ENCODE measurements at places on chromosomes 5 and 9.

DNA sequence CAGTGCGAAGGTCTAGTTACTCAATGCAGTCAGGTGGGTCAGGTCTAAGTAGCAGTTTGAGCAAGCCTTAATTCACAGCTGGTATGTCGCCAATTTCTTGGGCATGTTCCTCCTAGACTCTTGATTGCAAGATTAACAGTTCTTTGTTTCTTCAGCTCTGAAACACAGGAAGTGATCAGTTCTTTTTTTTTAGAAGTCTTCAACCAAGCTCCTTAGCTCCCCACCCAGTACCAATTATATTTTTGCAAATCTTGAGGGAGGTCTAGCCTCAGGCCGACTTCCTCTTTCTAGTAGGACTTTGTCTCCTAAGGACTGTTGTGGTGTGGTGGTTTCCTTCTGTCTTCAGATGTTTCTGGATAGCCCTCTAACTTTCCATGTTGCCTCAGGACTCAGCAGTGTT lies 2054.2 kb downstream of the MAT2B start:
- no peak for DNase-seq

- DNase-seq, result no peak
These were observed 26.3 kb upstream of the CORO2A start for GRCh38 chr9:98218562-98219363.

DNA sequence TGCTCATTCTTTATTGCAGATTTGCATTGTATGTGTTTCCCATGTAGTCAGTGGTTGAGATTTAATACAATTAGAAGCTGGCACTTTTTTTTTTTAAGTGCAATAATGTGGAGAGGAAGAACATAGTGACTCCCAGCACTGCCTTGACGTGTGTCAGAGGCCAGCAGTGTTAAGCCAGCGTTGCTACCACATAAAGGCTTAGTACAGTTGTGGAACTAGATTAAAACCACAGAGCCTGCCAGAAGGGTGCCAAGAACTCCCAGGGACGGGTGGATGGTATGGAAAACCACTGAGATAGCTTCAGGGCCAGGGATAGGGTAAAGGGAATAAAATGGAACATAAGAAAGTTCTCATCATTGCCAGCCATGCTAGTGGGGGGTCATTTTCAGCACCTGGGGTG lies 142.9 kb downstream of the TRIO start:
- DNase-seq, result no peak

DNA sequence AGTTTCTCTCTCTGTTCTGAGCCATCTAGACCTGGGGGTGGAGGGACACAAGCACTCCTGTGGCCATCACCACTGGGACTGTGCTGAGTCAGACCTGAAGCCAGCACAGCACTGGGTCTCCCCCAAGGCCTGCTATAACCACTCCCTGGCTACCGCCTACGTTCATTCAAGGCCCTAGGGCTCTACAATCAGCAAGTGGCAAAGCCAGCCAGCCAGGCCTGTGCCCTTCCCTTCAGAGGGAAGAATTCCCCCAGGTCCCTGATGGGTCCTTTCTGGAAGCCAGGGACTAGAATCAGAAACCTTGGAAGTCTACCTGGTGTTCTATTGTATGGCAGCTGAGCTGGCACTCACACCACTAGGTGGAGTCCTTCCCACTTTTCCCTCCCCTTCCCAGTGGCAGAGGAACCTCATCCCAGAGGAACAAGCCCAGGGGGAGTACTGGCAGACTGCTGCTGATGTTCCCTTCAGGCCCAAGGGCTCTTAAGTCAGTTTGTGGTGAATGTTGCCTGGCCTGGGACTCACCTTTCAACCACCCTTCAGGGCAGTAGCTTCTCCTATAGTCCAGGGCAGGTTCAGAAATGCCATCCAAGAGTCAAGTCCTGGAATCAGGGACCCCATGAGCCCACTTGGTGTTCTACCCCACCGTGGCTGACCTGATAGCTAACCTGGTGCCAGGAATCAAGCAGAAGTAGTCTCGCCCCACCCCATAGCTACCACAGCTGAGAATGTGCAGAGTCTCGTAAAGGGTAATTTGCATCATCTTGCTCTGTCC lies 20.0 kb downstream of the JMY start:
- peak; percentile 43 for DNase-seq

DNA sequence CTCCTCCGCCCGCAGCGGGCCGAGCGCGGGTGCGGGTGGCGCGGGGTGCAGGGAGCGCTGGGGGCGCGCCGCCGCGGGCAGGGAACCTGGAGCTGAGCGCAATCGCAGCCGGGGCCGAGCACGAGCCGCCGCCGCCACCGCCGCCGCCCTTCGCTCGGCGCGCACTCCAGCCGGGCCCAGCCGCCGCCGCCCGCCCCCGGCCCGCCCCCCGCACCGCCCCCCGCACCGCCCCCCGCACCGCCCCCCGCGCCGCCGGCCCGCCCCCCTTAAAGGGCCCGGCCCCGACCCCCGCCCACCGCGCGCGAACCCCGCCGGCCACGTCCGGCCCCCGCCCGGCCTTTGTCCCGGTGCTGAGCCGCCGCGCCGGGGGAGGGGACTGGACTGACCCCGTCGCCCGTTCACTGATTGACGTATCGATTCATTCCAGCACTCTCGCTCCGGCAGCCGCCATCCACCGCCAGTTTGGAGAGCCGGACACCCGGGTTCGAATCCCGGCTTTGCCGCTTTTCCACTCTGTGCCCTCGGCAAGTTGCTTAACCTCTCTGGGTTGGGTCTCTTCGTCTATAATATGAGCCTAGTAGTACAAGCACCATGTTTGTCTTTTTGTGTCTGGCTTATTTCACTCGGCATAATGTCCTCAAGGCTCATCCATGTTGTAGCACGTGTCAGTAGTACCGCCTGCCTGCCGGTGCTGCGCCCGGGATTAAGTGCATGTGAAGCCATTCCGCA lies at the start of gene SH3PXD2B:
SH3PXD2B (minus strand) TSS at position 168 of the 729 bp plus-strand sequence. CDS start 173 bp downstream, outside the sequence.
- DNase-seq, result peak; percentile 75

- no peak for DNase-seq
These were observed 4.8 kb upstream of the FAM240B start for GRCh38 chr9:38724754-38725153.

GRCh38 chr5:177557041-177557647 lies 2.8 kb upstream of the FAM193B start:
- no peak for DNase-seq

- no peak for DNase-seq
These were observed 5.0 kb downstream of the LOX start for GRCh38 chr5:122073018-122073417.

GRCh38 chr5:139646111-139646510 lies 2.0 kb upstream of the CXXC5 start:
- no peak for DNase-seq

DNA sequence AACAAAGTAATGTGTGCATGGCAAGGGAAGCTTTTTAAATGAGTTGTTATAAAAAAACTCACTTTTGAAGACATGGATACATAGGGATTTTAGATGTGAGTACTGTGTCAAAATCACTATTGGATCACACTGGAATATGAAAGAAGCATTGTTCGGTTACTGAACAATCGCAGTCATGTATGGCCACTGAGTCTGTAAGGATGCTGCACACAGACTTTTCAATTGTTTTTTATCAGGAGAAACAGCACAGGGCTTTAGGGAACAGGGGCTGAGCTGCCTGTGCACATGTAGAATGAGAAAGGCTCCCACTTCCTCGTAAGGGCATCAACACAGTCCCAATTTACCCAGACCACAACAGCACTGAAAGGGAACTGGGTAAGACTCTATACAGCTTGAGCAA lies 1333.9 kb upstream of the DMAC1 start:
- no peak for DNase-seq

DNA sequence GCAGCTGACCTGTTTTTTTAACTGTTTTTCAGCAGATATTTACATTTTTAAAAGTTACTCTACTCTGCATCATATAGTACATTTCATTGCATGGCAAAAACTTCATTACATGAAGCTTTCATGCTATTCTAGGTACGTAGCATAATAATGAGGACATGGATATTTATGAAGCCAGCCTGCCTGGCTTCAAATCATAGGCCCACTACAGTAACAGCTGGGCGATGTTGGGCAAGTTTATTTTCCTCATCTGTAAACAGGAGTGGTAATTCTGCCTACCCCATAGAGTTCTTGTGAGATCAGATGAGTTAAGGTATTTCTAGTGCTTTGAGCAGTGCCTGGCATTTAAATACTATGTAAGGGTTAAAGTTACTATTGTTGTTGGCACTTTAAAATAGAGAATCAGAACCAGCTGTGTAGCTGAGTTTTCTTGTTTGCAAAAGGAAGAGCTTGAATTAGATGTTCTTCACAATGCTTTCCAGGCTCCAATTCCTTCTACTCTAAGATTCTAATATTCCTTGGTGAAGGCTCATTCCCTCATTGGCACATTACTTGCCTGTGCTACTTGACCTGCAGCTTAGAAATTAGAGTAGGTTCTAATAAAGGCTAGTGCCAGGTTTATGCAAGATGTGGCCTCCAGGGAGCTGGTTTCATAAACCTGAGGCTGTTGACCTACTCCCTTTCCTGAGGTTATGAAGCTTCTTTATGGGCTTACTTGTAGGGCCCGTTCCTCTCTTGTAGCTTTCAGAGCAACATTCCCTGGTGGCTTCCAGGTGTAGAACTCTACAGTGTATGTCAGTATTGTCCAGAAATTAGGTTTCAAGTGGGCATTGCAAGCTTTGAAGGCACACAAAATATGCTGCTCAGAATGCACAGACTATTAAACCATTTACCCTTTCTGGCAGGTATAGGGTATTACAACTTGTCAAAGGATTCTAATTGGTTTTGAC lies 14.5 kb downstream of the ANP32B start:
- DNase-seq, result no peak

DNA sequence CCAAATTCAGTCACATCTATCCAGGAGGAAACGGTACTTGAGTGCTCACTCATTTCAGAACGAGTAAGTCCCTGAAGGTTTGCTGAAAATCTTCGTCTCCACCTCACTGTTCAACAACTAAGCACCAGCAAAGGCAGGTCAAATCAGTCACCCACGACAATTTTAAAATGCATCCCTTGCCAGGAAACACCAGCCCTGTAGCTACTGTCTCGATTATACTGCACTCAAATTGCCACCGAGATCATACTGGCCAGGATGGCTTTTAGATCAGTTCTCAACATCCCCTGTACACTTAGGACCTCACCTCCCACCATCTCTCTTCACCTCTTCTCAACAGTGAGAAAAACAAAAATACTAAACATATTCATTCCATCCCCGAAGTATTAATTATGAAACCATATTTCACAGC lies 298.6 kb downstream of the AGTPBP1 start:
- no peak for DNase-seq
